ENCODE measurements at places on chromosomes 5 and 9.

- no peak for DNase-seq
These were observed 56.4 kb downstream of the S1PR3 start for GRCh38 chr9:89047667-89048066.

GRCh38 chr5:111399113-111399512 lies 113.2 kb downstream of the STARD4 start:
- no peak for DNase-seq

DNA sequence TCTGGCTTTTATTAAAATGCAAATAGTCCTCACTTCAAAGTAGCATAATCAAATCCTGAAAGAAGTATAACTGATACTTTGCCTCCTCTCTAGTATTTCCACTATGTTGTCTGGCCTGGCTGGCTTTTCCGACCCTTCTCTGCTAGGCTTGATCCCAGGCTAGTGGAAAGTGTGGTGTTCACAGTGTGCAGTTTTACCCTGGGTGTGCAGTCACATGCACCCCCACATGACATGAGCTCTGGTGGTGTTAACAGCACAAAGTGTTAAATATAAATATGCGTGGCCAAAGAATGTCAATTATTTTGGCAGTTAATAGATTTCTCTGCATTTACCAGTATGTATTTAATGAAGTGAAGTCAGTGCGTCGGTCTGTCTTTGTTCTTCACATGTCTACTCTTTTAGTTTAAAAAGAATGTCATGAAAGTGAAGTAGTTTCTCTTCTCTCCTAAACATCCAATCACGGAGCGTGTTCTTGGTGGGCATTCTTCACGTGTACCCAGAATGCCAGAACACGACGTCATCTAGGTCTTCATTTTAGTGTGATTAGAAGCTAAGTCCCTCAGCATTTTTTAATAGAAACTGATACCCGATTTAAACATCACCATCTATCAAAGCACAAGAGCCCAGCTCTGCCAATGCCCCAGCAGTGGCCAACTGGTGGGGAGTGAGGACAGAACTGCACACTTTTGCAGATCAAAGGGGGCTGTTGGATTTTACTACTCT lies 286.4 kb downstream of the FANCC start:
- no peak for DNase-seq

DNA sequence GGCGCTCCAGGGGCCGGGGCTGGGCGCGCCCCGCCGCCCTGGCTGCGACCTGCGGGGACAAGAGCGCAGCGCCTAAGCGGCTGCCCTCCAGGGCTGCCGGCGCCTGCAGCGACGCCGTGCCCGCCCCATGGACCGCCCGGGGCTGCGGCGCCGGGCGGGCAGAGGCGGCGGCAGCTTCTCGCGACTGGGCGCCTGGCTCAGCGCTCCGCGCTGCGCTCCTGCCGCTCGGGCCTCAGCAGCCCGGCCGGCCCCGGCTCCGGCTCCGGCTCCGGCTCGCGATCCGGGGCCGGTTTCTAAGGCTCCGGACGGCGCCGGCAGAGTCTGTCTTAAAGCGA lies at the start of gene PITX1:
TSS of gene PITX1 (minus strand) at position 328 of the 335 bp plus-strand sequence. CDS start 347 bp downstream, outside the sequence.
- DNase-seq: peak; percentile 48

DNA sequence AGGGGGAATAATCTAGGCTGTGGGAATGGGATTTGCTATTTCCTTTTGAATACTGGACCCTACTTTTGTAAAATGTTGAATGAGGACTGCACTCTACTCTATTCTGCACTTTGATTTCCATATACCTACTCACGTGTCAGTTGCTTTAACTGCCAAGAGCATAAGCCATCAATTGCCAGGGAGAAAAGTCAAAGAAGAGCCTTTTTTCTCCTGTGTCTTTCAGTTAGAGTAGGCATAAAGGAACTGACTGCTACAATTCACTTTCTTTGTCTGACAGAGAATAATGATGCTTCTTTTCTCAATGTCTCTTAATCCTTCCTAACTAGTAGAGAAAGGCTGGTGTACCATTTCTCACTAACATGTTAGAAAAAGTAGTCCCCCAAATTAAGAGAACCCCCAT lies 231.6 kb downstream of the ELAVL2 start:
- DNase-seq: no peak

- no peak for DNase-seq
These were observed 63.9 kb downstream of the ALDH1A1 start for GRCh38 chr9:72888943-72889342.

DNA sequence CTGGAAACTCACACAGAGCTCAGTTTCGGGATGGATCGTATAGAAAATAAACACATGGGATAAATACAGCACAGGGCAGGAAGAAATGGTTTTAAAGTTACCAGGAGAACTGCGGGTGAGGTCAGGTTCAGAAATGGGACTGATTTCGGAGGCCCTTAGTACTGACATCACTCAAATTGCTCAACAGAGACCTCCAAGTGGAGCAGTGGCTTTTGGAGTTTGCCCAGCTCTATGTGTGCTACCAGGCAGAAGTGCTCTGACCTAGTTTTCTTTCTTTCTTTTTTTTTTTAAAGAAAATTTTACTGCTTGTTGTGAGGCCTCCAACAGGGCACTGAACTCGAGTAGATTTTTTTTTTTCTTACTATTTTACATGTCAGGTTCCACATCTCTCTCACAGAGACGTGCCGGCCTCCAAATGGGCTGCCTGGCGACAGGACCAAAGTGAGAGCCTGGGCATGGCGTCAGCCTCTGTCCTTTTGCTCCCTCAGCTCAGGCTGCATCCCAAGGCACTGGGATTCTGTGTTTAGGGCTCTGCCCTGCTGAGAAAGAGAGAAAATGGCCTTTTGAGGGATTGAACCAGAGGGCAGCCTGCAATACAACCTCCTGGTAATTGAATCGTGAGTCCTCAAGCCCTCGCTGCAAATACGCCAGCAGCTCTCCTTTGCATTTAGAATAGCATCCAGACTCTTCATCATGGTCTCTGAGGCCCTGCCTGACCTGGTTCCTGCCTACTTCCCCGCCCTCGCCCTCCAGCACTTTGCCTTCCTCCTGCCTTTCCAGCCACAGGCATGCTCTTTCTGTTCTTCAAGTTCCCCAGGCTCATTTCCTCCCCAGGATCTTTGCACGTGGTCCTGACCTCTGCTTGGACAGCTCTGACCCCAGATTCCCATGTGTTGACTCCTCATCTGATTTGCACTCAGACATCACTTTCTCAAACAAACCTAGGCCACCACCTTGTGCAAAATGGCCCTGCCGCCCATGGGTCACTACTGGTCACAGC lies 173.5 kb downstream of the FGF1 start:
- DNase-seq: peak; percentile 54

DNA sequence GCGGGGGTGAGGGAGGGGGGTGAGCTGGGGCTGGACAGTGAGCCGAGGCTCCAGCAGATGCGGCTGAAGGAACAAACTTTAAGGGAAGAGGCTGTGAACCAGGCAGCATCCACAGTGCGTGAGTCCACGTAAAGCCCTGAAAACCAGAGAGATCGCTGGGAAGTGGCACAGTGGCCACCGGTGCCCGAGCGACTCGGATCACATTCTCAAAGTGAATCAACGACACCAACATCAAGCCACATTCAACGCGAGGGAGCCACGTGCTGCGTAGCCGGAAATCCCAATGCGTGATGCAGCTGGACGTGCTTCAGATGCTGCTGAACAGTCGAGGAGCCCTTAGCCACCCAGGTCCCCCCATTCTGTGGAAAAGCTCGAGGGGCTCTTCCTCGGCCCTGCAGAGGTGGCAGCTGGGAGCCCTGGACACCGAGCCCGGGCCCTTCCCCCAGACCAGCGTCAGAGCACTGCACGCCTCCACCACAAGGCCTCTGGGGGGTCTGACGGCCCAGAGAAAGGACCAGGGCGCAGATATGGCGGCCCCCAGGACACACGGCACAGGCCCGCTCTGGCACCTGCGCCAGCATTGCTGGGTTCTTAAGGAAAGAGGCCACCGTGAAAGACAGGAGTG lies 53.7 kb upstream of the EXOC3 start:
- no peak for DNase-seq

DNA sequence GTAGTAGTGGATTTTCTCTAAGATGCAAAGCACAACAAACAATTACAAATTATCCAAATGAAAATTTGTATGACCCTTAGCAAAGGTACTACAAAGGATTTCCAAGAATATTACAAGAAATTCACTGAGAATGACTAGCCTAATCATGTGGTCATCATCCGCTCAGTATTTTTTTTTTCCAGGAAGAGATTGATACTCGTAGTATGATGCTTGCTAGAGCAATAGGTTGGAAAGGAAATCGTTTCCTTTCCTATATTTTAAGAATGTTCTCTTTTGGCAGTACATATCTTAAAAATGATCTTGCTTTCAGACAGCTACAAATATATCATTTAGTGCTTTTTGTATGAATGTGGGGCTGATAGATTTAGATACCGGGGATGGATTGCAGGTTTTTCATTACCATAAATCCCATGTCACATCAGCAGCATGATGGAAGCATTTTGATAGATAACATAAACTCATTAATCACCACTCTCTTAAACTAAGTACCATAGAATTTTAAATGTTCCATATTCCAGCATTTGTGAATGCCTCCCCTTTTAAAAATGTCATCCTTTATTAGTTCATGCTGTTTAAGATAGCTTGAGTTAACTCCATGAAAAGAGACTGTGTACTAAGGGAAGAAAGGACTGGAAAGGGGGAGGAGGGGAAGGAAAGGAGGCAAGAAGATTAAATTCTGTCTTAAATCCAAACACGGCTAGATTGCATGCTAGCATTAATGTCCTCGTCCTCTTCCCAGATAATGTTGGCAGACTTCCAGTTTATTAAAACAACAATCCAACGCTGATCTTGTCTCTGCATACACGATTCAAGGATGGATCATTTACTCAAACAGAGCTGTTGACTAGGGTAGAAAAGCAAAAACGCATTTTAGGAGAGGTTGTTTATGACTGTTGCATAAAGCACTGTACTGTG lies 311.7 kb upstream of the ZNF608 start:
- DNase-seq: no peak

- no peak for DNase-seq
These were observed 7.1 kb downstream of the NFX1 start for GRCh38 chr9:33297432-33297831.

Data from hepatic stellate cell (primary cell).